ENCODE measurements at places on chromosomes 6 and 20. TPM values are rescaled to one million over a fixed set of nuclear protein-coding genes. Genes with fewer than 3 reads are reported as not detected.

The WFDC10B gene
- total RNA-seq = not detected

The CLVS2 gene
- 1.6 TPM for total RNA-seq

The ASIP gene
- total RNA-seq = not detected

The SLC26A8 gene
- total RNA-seq = not detected

The MEI4 gene
- total RNA-seq = not detected

The C20orf144 gene
- total RNA-seq = 0.33 TPM

The LGSN gene
- total RNA-seq = not detected

The OGFR gene
- 31.1 TPM for total RNA-seq

The PTCRA gene
- not detected for total RNA-seq

The ADTRP gene
- 2.0 TPM for total RNA-seq

The BPIFB3 gene
- total RNA-seq = not detected

The CTCFL gene
- under 0.01 TPM for total RNA-seq

The TBXT gene
- total RNA-seq = not detected

The SERINC3 gene
- 130 TPM for total RNA-seq

Measured in placental epithelial cell (primary cell).